Posterior cingulate gyrus (tissue), 11 donors: ENCODE measurements at places on chromosomes 3 and 15.

DNA sequence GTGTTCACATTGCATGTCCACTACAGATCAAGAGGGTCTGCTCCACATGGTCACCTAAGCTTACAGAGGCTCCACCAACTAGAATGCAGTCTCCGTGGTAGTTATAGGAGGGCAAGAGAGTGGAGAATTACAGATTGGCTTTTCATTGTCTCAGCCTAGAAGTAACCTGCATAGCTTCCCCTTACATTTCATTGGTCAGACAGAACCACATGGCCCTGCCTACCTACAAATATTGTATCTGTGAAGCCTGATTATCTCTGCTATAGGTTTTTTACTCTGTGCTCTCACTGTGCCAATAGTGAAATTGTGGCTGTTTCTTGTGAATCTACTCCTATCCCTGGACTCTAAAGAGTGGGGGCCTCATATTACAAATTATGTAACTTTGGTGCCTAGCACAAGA lies 2.5 kb upstream of the TLNRD1 start:
- DNase-seq, result no peak

GRCh38 chr3:152026033-152026556 lies 152.7 kb downstream of the SUCNR1 start:
- no peak for DNase-seq

- DNase-seq, result peak; percentile 62
Observed at GRCh38 chr3:184761976-184762375, 50.0 kb upstream of the VPS8 start.

- peak; percentile 8 for DNase-seq
Observed at GRCh38 chr15:73631915-73632669, 1.1 kb downstream of the NPTN start.

DNA sequence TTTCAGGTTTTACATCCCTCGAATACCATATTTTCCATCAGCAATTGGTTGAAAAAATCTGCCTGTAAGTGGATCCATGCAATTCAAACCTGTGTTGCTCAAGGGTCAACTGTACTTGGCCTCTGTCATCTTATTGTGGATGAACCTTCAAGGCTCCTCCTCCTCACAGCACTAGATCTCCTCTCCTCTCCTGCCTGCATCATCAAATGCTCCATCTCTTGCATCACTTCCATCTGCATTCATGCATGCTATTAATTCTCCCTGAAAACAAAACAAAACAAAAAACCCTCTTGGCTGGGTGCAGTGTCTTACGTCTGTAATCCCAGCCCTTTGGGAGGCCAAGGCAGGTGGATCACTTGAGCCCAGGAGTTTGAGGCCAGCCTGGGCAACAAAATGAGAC lies 10.1 kb downstream of the BCL2L10 start:
- no peak for DNase-seq

DNA sequence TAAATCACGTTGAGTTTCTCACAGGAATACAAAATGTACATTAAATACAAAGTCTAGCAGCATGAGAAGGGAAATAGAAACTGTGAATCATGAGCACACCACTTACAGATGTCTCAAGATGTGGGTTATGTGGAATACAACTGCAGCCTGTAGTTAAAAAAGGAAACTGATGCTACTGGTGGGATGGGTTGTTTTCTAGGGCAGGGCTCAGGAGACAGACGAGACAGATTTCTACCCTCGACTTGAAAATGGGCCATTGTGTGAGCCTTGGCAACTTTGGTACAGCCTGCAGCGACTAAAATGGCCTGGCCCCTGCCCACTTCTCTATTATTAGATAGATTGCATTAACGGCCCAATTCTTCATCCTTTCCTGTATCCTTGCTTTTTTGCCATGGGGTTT lies 293.1 kb downstream of the SUCLG2 start:
- DNase-seq, result peak; percentile 79

- DNase-seq, result no peak
Observed at GRCh38 chr3:177681156-177681555, 483.9 kb upstream of the TBL1XR1 start.

- no peak for DNase-seq
Observed at GRCh38 chr15:75751891-75752290, 39.2 kb upstream of the CSPG4 start.

GRCh38 chr3:123430266-123430665 lies 18.6 kb downstream of the ADCY5 start:
- DNase-seq, result no peak

- DNase-seq, result no peak
Observed at GRCh38 chr3:72678867-72679266, 169.4 kb downstream of the SHQ1 start.

GRCh38 chr3:78260388-78260787 lies 1220.5 kb downstream of the ROBO2 start:
- no peak for DNase-seq

GRCh38 chr3:189586941-189587663 lies 44.1 kb upstream of the TP63 start:
- DNase-seq, result no peak

DNA sequence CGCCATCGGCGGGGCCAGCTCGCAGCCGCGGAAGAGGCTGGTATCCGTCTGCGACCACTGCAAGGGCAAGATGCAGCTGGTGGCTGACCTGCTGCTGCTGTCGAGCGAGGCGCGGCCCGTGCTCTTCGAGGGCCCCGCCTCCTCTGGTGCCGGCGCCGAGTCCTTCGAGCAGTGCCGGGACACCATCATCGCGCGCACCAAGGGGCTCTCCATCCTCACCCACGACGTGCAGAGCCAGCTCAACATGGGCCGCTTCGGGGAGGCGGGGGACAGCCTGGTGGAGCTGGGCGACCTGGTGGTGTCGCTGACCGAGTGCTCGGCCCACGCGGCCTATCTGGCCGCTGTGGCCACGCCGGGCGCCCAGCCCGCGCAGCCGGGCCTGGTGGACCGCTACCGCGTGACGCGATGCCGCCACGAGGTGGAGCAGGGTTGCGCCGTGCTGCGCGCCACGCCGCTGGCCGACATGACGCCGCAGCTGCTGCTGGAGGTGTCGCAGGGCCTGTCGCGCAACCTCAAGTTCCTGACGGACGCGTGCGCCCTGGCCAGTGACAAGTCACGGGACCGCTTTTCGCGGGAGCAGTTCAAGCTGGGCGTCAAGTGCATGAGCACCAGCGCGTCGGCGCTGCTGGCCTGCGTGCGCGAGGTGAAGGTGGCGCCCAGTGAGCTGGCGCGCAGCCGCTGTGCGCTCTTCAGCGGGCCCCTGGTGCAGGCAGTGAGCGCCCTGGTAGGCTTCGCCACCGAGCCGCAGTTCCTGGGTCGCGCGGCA lies 1.8 kb downstream of the TLNRD1 start:
- no peak for DNase-seq

- no peak for DNase-seq
Observed at GRCh38 chr15:96262549-96263489, 67.7 kb upstream of the NR2F2 start.

DNA sequence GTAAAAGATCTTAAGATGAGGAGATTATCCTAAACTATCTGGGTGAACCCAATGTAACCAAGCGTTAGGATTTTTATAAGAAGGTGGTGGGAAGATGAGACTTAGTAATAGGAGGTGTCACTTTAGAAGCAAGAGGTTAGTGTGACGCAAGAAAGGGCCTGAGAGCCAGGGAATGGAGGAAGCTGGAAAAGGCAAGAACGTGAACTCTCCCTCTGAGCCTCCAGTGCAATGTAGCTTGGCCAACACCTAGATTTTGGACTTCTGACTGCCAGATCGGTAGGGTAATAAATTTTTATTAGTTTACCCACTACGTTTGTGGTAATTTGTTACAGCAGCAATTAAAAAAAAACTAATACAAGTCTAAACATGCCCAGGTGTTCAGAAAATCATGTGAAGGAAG lies 20.8 kb upstream of the CNTN6 start:
- DNase-seq, result no peak

DNA sequence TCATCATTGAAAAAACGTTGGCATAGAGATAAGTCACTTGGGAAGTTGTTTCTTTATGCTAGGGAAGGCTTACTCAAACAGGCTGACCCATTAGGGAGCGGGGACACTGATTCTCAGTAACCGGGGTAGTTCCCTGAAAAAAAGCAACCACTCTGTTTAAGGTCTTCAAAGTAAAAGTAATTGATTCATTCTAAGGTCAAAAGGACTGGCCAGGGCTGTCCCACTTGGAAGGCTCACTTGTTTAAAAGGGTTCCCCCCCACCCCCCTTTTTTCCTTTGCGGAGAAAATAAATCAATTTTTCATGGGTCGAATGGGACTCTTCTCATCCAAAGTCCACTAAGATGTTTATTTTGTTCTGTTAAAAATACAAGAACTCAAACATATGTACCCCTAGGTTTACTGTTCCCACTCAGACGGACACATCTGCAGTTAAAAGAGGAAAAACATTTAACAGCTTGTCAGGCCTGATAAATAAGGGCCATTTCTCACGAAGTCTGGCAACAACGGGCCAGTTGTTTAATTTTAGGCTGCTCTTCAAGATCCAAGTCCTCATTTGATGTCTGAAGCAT lies 53.0 kb downstream of the ARHGEF3 start:
- no peak for DNase-seq

- no peak for DNase-seq
Observed at GRCh38 chr3:185724251-185724650, 100.6 kb downstream of the IGF2BP2 start.

DNA sequence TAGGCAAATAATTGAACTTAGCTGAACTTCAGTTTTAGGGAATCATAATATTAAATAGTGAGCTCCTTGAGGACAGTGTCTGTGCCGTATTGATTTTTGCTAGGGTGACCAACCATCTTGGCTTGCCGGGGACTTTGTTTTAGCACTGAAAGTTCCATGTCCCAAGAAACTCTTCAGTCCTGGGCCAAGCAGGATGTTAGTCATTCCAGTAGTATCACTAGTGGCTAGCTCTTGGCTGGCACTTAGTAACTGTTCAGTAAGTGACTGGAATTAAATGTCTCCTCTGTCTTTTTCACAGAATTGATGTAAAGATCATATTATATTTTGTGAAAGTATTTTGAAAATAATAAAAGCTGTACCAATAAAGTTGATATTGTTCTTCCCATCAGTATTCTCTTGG lies 42.3 kb downstream of the RSRC1 start:
- DNase-seq, result no peak

DNA sequence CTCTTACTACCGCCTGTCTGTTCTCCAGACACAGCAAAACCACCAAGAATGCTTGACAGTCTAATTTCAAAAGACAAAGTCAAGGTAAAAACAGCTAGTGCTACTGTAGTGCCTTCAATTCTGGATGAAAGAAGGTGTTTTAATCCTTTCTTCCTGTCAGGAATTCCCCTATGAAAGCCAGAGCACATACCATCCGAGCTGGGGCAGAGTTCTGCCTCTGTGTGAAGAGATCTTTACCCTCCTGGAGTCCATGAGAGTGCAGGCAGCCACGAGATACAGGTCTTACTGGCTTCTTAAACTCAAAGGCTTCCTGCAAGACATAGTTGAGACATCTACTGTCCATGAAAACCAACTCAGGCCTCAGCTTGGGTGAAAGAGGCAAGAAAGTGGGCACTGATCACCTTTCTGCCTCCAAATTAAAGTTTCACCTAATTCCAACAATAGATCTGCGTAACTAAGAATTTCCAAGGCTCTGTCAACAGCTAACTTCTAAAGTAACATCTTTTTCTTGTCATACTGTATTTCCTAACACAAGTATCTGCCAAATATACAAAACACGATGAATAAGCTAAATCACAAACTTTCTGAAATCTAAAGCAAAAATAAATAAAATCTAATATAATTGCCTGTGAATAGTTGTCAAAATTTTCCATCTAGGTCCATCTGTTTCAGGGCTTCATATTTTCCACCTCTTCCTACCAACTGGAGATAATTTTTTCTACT lies 7.5 kb downstream of the CDC25A start:
- no peak for DNase-seq

DNA sequence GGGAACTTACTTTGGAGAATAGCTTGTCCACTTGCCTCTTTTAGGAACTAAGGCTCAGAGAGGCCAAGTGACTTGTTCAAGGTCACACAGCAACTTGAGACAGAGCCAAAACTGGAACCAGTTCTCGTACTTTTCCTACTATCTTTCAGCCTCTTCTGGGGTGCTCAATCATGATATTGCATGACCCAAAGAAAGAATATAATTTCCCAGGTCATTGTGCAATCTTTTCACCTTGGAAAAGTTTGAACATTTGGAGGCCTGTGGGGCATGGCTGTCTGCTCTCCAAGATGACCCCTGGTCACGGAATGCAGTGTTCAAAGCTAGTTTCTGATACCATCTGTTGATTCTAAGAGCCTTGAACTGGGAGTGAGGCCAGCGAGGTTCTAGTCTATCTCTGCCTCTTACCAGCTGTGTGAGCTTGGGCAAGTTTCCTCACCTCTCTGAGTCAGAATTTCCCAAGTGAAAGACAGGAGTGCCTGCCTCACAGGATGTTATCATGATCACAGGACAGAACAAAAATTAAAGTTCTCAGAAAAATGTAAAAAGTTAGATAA lies 89.7 kb downstream of the BDH1 start:
- DNase-seq, result no peak

- no peak for DNase-seq
Observed at GRCh38 chr3:126873416-126873815, 109.5 kb upstream of the PLXNA1 start.

DNA sequence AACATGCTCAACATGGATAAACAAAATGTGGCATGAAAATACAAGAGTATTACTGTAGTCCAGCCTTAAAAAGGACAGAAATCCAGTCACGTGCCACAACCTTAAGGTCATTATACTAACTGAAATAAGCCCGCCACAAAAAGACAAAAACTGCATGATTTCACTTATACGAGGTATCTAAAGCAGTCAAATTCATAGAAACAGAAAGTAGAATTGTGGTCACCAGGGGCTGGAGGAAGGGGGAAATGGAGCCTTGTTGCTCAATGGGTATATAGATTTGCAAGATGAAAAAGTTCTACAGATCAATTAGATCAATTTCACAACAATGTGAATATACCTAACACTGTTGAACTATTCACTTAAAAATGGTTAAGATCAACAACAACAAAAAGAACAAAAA lies 7.4 kb downstream of the GLB1 start:
- DNase-seq, result no peak

GRCh38 chr3:37162501-37163245 lies 11.7 kb downstream of the LRRFIP2 start:
- no peak for DNase-seq

DNA sequence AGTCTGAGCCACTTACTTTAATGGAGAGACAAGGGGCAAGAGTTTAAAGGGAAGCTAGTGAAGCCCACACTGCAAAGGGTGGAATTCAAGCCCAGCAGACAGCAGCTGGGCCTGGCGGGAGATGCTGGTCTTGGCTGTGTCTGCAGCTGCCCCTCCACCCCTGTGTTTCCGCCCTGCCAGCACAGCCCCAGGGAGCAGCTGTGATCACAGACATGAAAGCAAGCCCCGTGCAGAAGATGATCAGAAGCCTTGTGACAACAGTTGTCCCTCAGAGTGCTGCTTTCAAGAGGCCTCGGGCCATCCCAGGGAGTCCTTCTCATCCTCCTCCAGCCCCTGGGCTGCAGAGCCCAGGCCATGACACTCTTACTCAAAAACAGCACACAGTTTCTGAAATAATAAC lies 24.1 kb upstream of the SLC6A1 start:
- peak; percentile 92 for DNase-seq

GRCh38 chr15:28114721-28115622 lies 15.9 kb upstream of the OCA2 start:
- no peak for DNase-seq

- DNase-seq, result no peak
Observed at GRCh38 chr15:66673410-66674322, 28.4 kb upstream of the SMAD6 start.

GRCh38 chr15:71011503-71012155 lies 103.6 kb upstream of the THSD4 start:
- no peak for DNase-seq

GRCh38 chr15:74821091-74821789 lies 5.2 kb upstream of the CPLX3 start:
- DNase-seq, result no peak

- DNase-seq, result peak; percentile 83
Observed at GRCh38 chr3:53817809-53818208, 28.4 kb downstream of the CHDH start.
